Suprapubic skin (tissue), 4 donors: ENCODE measurements at places on chromosomes 2 and 18. TPM values are rescaled to one million over a fixed set of nuclear protein-coding genes. Genes with fewer than 3 reads are reported as not detected.

Gene ONECUT2
- not detected for total RNA-seq

Gene ALLC
- not detected for total RNA-seq

Gene SLC16A14
- 13.0 TPM for total RNA-seq

Gene PLEK
- 2.6 TPM for total RNA-seq

Gene ARL4C
- total RNA-seq: 64.4 TPM

Gene ANAPC1
- total RNA-seq: 38.0 TPM

Gene WDR54
- total RNA-seq: 10.5 TPM

Gene MAP3K19
- total RNA-seq: not detected

Gene KCNF1
- not detected for total RNA-seq

Gene NT5C1B
- total RNA-seq: not detected

DNA sequence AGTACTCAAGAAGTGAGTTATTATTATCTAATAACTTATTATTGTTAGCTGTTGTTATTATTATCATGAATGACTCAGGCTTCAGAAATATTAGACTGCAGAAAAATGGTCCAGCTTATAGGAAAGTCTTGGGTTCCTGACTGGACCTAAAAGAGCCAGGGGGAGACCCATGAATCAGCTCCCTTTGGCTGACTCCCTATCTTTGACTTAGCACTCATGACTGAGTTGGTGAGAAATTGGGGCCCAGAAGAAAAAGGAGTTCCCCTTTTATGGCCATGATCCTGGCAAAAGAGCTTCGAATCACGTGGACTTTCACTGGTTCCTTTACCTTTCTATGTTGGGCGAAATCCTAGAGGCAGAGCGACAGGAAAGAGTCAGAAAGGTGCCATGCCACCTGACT lies 145.8 kb downstream of the MYO3B start:
- no peaks in the 10 kb centered on the region for H3K4me1 ChIP-seq
- H3K4me3 ChIP-seq: no peak overlapping the region
- no peaks in the 10 kb centered on the region for H3K27me3 ChIP-seq
- no peaks in the 10 kb centered on the region for H3K36me3 ChIP-seq
- no peak for DNase-seq

- no peak for DNase-seq
- no peak overlapping the region for H3K4me3 ChIP-seq
- no peaks in the 10 kb centered on the region for H3K4me1 ChIP-seq
- no peak overlapping the region for H3K27ac ChIP-seq
Observed at GRCh38 chr18:70732188-70732587, 443.3 kb downstream of the SOCS6 start.

GRCh38 chr2:105364436-105365139 lies 27.2 kb downstream of the C2orf49 start:
- peaks cover 67% of the 10 kb centered on the region for H3K36me3 ChIP-seq
- H3K4me3 ChIP-seq: no peak overlapping the region
- DNase-seq: no peak
- H3K4me1 ChIP-seq: no peaks in the 10 kb centered on the region
- no peaks in the 10 kb centered on the region for H3K27me3 ChIP-seq

GRCh38 chr2:11406958-11407381 lies 59.0 kb downstream of the E2F6 start:
- peak overlapping the region; percentile 39 for H3K27ac ChIP-seq
- H3K36me3 ChIP-seq: no peaks in the 10 kb centered on the region
- no peak overlapping the region for H3K4me3 ChIP-seq
- H3K27me3 ChIP-seq: no peaks in the 10 kb centered on the region
- no peaks in the 10 kb centered on the region for H3K4me1 ChIP-seq

GRCh38 chr2:176589825-176590440 lies 320.7 kb downstream of the MTX2 start:
- no peak overlapping the region for H3K4me3 ChIP-seq
- no peak for DNase-seq
- no peaks in the 10 kb centered on the region for H3K36me3 ChIP-seq
- H3K27me3 ChIP-seq: no peaks in the 10 kb centered on the region

DNA sequence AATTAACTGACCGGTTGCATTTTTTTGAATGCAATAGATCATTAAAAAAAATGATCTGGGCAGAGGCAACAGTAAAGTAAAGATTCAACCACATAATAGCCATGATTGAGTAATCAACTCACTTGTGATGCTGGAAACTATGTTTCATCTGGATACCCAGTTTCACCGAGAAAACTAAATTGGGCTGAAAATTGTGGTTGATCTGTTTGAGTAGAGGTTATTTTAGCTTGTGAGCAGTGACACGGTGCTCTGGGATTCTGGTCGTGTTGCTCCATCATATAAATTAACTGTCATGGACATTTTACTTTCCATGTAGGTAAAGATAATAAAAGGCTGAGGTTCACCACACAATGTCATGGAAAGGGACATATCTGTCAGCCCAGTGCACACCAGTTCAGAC lies 58.7 kb downstream of the CD226 start:
- no peak for DNase-seq
- H3K27ac ChIP-seq: no peak overlapping the region
- H3K27me3 ChIP-seq: no peaks in the 10 kb centered on the region
- H3K36me3 ChIP-seq: no peaks in the 10 kb centered on the region

- DNase-seq: no peak
- no peaks in the 10 kb centered on the region for H3K4me1 ChIP-seq
- no peak overlapping the region for H3K27ac ChIP-seq
Observed at GRCh38 chr2:32863803-32864202, 83.0 kb upstream of the LTBP1 start.

- no peak overlapping the region for H3K4me3 ChIP-seq
- no peak for DNase-seq
- H3K4me1 ChIP-seq: peaks cover 5% of the 10 kb centered on the region
- no peak overlapping the region for H3K27ac ChIP-seq
- H3K27me3 ChIP-seq: peaks cover 5% of the 10 kb centered on the region
- H3K36me3 ChIP-seq: no peaks in the 10 kb centered on the region
Observed at GRCh38 chr18:78074400-78075020, 824.9 kb downstream of the GALR1 start.

- H3K27me3 ChIP-seq: no peaks in the 10 kb centered on the region
- DNase-seq: no peak
Observed at GRCh38 chr2:6370753-6371551, 494.8 kb downstream of the CMPK2 start.

DNA sequence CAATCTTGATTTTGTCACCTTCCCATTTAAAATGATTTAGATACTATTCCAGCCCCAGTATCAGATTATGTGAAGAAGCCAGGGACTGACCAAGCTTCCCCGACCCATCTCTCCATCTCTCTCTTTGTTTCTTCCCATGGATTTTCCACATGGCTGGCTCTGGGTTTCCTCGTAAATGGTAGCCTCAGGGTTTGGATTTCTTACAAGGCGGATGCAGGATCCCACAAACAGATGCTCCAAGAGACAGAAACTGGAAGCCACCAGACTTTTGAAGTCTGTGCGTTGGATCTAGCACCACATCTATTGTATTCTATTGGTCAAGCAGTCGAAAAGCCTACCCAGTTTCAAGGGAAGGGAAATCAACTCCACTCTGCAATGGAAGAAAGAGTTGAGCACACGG lies 46.0 kb upstream of the SPHKAP start:
- no peak for DNase-seq
- no peaks in the 10 kb centered on the region for H3K4me1 ChIP-seq
- H3K4me3 ChIP-seq: no peak overlapping the region
- H3K27me3 ChIP-seq: no peaks in the 10 kb centered on the region
- no peak overlapping the region for H3K27ac ChIP-seq

DNA sequence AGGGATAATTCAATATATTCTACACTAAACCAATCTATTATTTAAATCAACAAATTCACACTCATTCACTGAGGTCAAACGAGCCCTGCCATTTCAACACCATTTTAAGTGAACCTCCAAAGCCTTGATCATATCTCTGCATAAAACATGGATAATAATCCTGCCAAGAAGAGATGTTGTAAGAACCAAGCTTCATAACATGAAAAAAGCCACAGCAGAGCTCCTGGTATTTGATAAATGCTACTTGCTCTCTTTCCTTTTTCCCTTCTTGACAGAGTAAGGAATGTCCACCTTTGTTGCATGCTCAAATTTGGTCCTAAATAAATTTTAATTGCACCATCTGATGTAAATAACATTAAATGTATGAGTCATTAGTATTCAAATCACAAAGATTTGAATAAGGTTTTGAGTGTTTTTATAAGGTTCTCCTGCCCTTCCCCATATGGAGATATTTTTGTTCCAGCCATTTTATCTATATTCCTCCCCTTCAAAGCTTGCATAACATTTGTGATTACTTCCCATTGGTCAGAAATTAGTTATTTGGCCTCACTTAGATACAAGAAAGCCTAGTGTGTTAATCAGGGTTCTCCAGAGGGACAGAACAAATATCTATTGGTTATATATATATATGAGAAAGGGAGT lies 318.8 kb downstream of the RND3 start:
- H3K36me3 ChIP-seq: no peaks in the 10 kb centered on the region
- peaks cover 11% of the 10 kb centered on the region for H3K4me1 ChIP-seq
- H3K4me3 ChIP-seq: no peak overlapping the region

GRCh38 chr2:143321994-143322393 lies 192.8 kb downstream of the ARHGAP15 start:
- DNase-seq: no peak
- peaks cover 4% of the 10 kb centered on the region for H3K4me1 ChIP-seq
- H3K27me3 ChIP-seq: no peaks in the 10 kb centered on the region
- no peaks in the 10 kb centered on the region for H3K36me3 ChIP-seq

DNA sequence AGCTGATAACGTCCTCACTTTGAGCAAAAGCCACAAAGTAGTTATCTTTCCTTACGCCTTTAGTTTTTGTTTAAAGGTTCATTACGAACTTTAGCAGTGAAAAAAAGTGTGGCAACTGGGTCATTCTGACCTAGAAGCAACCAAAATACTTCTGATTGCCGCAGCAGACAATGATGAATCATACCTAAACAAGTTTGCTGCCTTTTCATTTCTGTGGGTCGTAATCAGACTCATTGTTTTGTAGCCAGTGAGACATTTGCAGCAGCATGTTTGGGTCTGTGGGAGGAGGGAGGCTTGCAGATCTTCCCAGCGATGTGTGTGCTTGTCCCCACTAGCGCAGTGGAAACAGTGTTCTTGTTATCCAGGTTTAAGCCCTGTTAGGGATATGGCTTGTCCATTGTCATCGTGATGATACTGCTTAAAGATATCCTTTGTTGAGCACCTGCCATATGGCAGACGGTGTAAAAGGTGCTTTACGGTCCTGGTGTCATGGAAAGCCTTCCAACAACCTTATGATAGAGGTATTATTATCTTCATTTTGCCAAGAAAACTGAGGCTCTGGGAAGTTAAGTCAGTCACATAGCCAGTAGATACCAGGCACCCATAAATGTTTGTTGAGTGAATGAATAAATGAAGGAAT lies 1.3 kb upstream of the GREB1 start:
- peak overlapping the region; percentile 73 for H3K27ac ChIP-seq
- peaks cover 26% of the 10 kb centered on the region for H3K4me1 ChIP-seq
- H3K36me3 ChIP-seq: no peaks in the 10 kb centered on the region
- no peak overlapping the region for H3K4me3 ChIP-seq
